Substantia nigra (tissue), 51 donors: ENCODE measurements at places on chromosomes 6 and 20.

DNA sequence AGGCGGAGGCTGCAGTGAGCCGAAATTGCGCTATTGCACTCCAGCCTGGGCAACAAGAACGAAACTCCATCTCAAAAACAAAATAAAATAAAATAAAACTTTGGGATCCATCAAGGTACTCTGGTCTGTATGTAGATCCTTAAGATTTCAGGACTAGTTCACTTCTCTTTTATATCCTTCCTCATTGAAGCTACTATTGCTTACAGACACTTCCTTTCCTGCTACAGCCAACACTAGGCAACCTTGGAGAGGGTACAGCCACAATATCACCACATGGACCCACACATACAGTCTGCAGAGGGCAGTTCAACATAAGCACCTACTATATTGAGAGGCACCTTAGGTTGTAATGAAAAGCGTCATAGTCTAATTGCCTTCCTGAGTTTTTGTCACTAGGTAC lies 113.3 kb downstream of the ATXN1 start:
- no peak for DNase-seq

DNA sequence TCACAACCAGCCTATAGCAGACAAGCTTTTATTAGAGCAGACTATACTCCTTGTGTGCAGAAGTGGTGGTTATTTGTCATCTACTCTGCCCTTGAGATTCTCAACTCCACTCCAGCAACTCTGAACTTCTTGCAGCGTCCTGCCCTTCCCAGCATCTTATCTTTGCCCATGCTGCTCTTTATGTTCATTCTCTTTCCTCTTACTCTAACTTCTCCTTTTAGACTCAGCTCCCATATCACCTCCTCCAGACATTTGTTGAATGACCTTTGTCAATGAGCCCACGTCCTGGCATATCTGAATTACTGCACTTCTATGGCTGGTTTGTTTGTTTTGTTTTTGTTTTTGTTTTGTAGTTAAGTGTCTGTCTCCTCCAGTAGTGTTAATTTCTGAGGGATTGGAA lies 81.2 kb downstream of the KCNQ5 start:
- DNase-seq: no peak

DNA sequence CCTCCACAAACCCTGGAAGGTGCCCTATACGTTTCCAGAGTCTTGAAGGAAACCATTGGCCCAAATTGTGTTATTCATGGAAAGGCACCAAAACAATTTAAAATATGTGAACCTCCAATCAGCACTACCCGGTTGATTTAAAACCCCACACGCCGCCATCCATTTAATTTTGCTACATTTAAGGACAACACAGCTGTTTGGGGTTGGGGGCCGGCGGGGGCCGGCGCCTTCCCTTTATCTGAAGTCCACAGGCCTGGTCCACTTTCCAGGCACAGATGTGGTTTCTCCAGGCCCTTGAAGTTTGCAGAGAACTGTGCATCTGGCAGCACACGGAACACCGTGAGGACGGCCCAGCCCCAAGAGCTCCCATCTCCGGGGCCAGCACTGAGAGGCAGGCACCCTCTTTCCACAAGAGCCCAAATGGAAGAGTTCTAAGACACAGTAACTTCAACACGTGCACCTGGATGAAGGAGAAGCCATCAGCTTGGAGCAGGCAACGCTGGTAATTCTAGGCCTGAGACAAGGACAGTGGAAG lies 16.8 kb upstream of the FRMD1 start:
- DNase-seq: no peak

DNA sequence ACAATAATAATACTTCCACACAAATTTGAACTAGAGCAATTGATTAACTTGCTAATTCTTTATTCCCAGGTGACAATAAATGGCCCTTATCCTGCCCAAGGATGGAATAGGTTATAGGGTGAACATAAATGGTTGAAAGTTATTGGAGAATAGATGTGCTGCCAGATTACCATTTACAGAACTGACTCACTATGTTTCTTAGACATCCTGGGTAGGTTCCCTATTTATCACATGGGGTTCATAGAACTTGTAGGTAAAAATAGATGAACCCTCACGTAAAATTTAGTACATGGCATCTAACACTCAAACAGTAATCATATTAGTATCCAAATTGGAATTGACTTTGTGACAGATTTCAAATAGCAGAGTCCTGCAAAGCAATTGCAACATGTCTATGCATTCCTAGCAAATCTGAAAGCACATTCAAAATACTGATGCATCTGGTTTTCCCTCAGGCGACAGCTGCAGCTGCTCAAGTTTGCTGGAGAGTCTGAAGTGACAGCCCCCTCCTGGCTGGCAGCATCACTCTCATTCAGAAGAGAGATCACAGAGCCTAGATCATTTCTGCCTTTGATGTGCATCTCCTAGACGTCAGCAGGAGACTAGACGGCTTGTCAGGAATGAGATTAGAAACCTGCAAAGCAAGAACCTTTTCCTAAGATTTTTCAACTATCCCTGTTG lies 80.2 kb upstream of the RNF217 start:
- DNase-seq: no peak

DNA sequence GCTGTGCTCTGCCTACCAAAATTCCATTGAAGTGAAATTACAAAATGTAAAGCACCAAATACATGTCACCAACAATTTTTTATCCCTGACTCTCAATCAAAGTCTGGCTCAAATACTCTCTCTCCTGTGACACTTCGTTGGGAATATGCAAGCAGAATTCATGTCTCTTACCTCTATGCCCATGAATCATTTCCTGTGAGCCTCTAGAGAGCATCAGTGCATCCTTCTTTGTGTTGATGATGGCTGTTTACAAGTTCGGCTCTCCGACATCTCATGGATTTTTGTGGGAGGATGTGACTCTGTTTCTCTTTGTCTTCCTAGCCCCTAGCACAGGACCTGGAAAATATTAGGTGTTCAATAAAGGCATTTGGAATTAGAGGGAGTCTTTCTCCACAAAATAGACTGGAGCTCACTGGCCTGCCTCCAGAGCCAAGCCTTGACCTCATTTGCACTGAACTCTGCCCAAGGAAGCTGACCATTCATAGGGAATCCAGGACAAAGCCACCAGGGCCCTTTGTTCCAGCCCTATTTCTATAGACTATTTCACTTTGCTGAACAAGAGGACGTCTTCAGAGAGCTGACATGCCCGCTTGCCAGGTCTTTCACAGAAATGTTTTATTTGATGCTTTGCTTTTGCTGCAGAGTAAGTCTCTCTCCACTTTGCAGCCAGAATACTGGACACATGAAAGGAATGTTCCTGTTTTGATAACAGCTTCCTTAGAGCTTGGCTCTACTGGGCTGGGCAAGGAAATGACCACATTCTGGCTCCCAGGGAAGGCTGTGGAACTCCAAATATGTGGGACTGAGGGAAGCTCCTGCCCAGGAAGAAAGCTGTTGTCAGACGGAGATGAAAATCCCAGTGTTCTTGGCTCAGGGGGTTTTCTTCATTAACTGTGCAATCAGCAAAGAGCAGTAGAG lies 194.5 kb upstream of the CDYL start:
- no peak for DNase-seq

DNA sequence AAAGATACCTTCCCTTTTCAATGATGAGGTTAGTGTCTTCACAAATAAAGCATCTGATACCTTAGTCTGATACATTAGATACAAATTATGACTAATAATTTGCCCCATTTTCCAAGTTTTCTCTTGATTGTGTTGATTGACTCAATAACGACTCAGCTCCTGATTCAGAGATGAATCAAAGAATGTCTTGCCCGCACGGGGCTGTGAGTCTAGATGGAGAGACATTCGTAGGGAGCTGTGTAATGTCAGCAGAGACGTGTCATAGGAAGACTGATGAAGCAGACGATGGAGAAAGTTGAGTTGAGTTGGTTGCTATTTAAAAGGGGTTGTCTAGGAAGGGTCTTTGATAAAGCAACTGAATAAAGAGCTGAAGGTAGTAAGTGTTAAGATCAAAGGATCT lies 78.2 kb downstream of the TSHZ2 start:
- DNase-seq: no peak

GRCh38 chr6:170271771-170272314 lies 19.0 kb downstream of the DLL1 start:
- no peak for DNase-seq
